ENCODE measurements at places on chromosomes 4 and X. TPM values are rescaled to one million over a fixed set of nuclear protein-coding genes. Genes with fewer than 3 reads are reported as not detected.
A peak's percentile ranks its signal among the peaks of the same experiment; 100 is the strongest.

GRCh38 chrX:22063284-22063683 lies 31.2 kb downstream of the PHEX start:
- DNase-seq, result peak; percentile 45

The TAF7L gene
- not detected for total RNA-seq

DNA sequence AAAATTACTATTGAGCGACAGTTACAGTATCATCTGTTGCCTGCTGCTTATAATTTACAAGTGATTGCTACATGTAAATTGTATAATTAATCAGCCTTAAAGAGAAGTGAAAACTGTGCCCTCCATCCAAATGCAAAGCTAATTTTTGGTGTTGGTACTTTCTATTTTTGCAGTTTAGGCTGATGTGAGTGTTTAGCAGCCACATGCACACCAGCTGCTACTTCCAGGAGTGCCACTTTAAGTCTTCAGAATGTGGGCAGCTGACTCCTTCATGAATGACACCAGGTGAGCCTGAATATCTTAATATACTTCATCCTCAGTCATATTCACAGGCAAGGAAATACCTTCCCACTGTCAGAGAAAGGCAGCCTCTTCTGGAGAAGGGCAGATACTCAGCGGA lies 149.8 kb upstream of the RASGEF1B start:
- DNase-seq, result no peak

DNA sequence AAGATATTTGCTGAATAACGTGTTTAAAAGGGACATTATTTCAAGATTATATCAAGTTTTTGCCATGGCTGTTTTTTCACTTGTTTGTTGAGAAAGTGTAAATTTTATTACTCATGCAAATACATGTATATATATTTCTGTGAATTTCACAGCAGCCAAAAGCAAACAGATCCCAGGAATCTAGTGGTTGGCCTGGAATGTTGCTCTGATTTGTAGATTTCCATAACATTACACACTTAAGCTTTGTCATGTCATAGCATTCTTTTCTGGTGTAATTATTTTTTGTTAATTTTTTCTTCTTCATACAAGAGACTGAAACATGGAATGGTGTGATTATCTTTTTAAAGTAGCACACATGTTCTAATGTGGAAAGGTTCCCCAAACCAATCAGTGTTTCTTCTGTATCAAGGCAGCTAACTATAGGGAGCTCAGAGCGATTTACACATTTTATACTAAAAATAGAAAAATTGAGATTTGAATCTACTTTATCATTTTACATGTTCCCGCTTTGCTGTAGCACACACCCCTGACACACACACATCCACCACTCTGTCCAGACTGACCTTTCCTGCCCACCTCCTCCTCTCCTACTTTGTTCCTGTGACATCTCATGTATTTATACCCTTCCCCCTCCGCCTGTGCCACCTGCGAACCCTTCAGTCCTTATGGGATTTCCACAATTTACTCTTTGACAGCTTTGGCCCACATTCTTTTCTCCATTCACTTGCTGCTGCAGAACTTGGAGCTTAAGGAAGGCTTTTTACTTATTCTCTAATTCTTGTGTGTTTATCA lies 20.3 kb downstream of the RUFY3 start:
- no peak for DNase-seq

The SATL1 gene
- not detected for total RNA-seq

The GPR173 gene
- 3.3 TPM for total RNA-seq

The RNF150 gene
- 0.37 TPM for total RNA-seq

GRCh38 chr4:84317513-84317912 lies 181.6 kb downstream of the NKX6-1 start:
- DNase-seq, result no peak

DNA sequence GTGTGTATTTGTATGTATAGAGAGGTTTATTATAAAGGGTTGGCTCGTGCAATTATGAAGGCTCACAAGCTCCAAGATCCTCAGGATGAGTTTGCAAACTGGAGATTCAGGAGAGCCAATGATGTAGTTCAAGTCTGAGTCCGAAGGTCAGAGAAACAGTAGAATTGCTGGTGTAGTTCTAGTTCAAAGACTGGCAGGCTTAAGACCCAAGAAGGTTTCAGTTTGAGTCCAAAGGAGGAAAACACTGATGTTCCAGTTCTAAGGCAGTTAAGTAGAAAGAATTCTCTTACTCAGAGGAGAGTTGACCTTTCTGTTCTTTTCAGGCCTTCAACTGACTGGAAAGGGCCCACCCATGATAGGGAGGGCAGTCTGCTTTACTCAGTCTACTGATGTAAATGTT lies 89.1 kb downstream of the PTPN13 start:
- no peak for DNase-seq

- no peak for DNase-seq
These were observed 117.0 kb downstream of the PCDH7 start for GRCh38 chr4:30837131-30837539.

GRCh38 chr4:25031077-25031621 lies 403 bp upstream of the LGI2 start:
- peak; percentile 5 for DNase-seq

The ALPK1 gene
- 5.1 TPM for total RNA-seq

- no peak for DNase-seq
These were observed 558.5 kb upstream of the DIAPH2 start for GRCh38 chrX:96126182-96126581.

The JCHAIN gene
- total RNA-seq, result not detected

DNA sequence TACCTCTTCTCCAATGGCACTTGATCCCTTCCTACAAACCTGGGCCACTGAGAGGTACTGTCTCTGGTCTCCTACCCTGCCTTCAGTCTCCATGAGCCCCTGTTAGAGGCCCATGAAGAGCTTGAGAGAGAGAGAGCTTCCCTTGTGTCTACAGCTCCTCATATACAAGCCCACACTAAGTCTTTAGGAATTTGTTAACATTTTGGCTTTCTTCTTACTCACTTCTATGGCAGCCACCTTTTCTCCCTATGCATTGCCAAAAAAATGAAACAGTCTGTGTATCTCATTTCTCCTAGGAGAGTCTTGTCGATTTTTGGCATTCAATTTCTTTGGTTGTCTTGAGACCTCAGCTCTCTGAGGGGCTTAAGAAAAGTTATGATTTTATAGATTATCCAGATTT lies 90.9 kb upstream of the LNX1 start:
- peak; percentile 54 for DNase-seq

DNA sequence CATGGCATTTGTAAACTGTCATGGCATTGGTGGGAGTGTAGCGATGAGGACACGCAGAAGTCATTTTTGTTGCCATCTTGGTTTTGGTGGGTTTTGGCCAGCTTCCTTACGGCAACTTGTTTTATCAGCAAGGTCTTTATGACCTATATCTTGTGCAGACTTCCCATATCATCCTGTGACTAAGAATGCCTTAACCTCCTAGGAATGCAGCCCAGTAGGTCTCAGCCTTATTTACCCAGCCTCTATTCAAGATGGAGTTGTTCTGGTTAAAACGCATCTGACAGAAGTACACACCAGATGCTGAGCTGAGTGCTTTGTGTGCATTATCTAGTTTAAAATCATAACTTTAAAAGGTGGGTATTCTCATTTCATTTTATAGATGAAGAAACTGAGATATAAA lies 268.8 kb upstream of the GALNT7 start:
- DNase-seq, result no peak

- DNase-seq, result no peak
These were observed 242.2 kb downstream of the FMR1NB start for GRCh38 chrX:148223361-148223760.

DNA sequence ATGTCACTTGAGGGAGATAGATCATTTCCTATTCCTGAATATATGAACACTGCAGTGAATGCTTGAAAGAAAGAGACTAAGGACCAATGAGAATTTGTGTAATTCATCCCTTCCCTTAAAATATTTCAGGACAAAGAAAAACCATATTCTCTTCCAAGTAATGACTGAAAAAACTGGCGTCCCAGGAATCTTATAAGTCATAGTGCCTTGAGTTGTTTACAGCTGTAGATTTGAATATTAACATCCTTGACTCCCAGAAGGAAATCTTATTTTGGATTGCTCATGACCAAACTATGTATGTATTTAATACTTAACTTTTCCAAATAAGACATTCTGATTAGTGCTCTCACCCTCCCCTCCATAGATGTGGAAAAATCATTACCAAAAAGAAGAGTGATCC lies 55.5 kb downstream of the CLDN22 start:
- DNase-seq, result no peak

- no peak for DNase-seq
These were observed 7.2 kb upstream of the TMEM131L start for GRCh38 chr4:153458969-153459368.

- DNase-seq, result no peak
These were observed 486.0 kb downstream of the GRID2 start for GRCh38 chr4:92789741-92790140.

The IL3RA gene
- total RNA-seq, result not detected

DNA sequence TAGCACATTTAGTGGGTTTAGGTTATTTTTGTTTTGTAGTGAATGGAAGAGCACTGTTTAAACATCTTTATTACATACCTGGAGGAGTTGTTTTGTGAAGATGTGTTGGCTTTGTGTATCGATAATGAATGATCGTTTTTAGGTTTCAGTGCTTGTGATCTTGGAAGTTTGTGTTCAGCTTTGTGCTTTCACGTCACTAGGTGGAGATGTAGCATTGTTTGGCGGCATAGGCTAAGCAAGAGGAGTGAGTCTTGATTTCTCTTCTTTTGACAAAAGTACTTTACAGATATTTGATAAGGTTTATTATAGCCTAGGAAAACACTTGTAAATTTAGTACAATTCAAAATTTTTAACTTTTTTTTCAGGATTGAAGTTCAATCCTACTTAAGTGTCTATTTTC lies 50.4 kb downstream of the PDK3 start:
- no peak for DNase-seq

- peak; percentile 57 for DNase-seq
These were observed 111.0 kb downstream of the DHX15 start for GRCh38 chr4:24473309-24473721.

GRCh38 chr4:141913928-141914327 lies 277.5 kb downstream of the IL15 start:
- DNase-seq, result no peak

DNA sequence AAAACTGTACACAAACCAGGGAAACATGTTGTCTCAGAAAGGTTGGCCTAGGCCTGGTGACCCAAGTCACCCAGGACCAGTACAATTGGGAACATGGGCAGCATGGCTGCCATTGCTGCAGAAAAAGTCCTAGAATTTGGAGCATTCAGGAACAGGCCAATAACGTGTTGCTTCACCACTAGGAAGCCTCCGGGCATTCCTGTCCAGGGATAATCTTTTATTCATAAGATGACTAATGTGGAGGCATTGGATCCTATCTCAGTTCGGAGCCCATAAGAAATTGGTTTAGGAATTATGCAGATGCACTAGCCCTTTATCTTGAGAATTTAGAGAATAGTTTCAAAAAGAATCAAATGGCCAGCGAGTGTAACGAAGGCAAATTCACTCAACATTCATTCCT lies 242.8 kb upstream of the NDST4 start:
- no peak for DNase-seq

GRCh38 chr4:10006231-10006600 lies 15.1 kb downstream of the SLC2A9 start:
- DNase-seq, result peak; percentile 48
